Stimulated activated CD4-positive, alpha-beta T cell treated with anti-CD3 and anti-CD28 coated beads, Interleukin-1b, Interleukin-23, amount 100 ng/mL, for 4 hours (primary cell): ENCODE measurements at places on chromosomes 3 and 15.

DNA sequence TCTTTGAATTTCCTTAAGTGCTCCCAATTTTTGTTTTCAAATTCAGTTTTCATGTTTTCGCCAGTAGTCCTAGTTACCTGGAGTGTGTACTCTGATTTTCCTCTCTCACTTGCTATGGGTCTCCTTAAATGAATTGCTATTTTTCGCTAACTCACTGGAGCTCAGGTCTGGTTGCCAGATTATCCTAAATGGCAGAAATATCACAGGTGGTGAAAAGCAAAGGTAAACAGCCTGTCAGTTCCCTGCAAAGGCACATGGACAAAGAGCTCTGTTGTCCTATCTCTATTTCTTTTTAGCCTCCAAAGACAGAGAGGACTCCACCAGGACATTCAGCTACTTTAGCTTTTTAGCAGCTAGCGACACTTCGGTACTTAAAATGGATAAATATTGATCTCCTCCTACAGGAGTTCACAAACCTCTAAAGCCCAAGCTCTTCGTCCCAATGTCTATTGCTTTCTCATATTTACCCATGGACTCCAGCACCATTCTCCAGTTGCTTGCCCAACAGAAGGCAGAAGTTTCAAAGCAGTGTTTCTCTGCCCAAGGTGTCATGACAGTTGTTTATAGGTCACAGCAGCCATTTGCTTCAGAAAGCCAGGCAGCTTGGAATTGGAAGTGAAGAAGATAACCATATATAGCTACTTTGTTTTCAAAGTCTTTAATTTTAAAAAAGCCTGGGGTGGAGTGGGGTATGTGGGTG is 12.3 kb downstream of the ZBTB20 start:
- DNase-seq = no peak

DNA sequence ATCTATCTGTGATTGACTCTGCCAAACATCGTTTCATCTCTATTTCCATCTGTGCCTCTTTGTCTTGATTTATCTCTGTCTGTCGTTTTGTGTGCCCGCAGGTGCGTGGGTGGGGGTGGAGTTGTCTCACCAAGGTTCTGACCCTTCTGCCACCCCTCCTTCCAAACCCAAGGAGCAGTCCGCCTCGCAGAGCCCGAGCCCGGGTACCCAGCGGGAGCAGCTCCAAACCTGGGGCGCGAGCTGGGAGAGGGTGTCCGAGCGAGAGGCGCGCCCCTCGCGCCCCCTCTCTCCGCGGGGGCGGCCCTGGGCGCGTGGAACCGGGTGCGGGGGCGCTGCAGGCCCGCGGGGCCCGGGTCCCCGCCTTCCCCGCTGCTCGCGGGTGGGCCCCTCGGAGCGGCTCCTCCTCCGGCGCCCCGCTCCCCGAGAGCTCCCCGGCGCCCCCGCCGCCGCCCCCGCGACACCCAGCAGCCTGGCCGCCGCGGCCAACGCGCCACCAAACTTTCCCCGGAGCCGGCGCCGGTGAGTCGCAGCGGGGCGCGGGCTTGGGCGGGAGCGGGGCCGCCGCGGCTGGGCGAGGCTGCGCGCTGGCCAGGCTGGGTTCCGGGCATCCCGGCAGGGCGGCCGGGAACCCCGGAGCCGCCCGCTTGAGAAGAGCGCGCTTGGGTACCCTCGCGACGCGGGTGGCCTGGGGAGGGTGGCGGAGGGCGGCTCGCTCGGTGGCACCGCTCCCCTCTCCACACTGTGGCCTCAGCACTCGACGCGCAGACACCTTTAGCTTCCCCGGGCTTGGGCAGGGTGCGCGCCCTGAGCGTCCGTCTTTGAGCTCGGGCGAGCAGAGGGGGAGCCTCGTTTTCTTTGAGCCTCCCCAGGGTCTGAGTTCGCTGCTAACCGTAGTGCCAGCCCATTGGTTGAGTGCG is at the start of gene HRH1:
Gene HRH1 (plus strand): TSS at position 458 of the 917 bp plus-strand sequence. CDS start 104,545 bp downstream, outside the sequence.
- no peak for DNase-seq

DNA sequence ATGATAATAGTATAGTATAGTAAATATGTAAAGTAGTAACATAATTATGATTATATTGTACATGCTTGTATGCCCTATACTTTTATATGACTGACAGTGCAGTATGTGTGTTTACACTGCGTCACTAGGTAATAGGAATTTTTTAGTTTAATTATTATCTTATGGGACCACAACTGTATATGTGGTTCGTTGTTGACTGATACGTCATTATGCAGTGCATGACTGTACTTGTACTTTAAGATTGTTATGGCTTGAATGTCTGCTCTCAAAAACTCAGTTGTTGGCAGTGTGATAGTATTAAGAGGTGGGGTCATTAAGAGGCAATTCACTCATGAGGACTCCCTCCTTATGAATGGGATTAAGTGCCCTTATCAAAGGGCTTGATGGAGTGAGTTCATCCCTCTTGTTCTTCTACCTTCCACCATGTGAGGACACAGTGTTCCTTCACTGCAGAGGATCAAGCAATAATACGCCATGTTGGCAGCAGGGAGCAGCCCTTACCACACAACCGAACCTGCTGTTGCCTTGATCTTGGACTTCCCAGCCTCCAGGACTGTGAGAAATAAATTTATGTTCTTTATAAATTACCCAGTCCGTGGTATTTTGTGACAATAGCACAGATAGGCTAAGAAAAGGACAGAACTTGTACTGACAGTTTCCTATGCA is 152.2 kb downstream of the NEK11 start:
- no peak for DNase-seq

- no peak for DNase-seq
Measured at GRCh38 chr3:180267202-180267843, 230.6 kb upstream of the PEX5L start.

GRCh38 chr15:63250312-63250965 is 27.0 kb upstream of the APH1B start:
- DNase-seq = no peak

DNA sequence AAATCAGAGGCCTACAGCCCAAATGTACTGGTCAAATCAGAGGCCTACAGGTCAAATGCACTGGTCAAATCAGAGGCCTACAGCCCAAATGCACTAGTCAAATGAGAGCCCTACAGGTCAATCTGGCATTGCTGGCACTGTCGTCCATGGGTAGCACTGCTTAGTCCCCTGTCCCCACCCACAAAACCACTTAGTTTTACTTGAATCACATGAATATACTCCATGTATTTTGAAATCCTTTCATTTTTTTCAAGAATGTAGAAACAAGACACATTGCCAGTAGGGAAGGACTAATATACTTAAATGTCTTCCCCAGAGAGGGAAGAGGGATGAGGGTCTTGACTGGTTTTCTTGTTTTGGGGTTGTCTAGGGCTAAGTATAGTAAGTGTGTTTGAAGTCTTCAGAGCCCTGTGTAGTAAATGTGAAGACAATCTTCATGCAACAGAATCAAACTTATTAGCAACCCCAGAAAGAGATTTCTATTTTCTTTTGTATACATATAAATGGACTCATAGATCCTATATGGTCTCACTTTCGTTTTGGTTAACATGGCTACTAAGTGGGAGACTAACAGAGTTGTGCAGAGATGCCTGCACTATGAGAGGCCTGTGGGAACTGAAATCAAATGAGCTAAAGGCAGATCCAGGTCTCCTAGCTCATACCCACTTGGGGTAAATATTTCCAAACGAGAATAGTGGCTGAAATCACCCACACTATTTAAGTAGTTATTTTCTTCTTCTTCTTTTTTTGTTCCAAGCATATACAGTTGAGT is 38.3 kb upstream of the DCUN1D1 start:
- DNase-seq = no peak

- DNase-seq = no peak
Measured at GRCh38 chr3:155428563-155428962, 135.1 kb upstream of the STRIT1 start.
